Keratinocyte (primary cell): ENCODE measurements at places on chromosomes 1 and 21. TPM values are rescaled to one million over a fixed set of nuclear protein-coding genes. Genes with fewer than 3 reads are reported as not detected.
A peak's percentile ranks its signal among the peaks of the same experiment; 100 is the strongest.

DNA sequence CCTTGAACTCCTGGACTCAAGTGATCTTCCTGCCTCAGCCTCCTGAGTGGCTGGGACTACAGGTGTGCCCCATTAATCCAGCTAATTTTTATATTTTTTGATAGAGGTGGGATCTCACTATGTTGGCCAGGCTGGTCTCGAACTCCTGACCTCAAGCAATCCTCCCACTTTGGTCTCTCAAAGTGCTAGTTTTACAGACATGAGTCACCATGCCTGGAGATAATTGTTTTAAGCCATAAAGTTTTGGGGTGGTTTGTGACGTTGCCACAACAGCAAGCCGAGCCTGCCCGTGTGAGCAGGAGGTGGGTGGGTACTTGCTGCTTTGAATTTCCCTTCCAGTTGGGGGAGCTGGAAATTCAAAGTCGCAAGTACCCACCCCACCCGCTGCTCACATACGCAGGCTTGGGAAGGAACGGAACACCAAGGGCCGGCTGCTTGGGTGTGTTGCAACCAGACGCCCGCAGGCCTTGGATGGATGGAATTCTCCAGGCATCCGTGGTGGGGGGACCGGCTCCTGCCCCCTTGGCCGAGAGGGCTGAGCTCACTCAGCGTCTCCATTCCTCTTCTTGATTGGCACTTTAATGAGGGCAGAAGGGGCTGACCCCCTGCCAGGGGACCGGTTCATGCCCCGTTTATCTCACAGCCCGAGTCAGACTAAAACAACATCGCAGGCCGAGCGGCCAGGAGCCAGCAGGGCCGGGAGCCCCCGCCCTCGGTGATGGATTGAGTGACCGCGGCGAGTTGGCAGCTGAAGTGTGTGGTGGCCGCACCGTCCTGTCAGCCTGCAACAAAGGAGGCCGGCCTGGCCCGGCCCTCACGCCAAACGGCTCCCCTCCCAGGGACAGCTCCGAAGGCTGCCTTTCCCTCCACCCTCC lies 78.1 kb downstream of the DHRS3 start:
- peaks cover 25% of the 10 kb centered on the region for H3K27me3 ChIP-seq
- DNase-seq: no peak
- H3K4me3 ChIP-seq: no peak overlapping the region
- H3K4me1 ChIP-seq: no peaks in the 10 kb centered on the region
- H3K27ac ChIP-seq: no peak overlapping the region

Gene IQGAP3
- 1.5 to 5.7 TPM (median 5.3 TPM) in 3 replicates for polyA plus RNA-seq

- no peaks in the 10 kb centered on the region for H3K27me3 ChIP-seq
- no peak for DNase-seq
- peaks cover 4% of the 10 kb centered on the region for H3K36me3 ChIP-seq
- H3K4me3 ChIP-seq: peak overlapping the region; percentile 31
- H3K4me1 ChIP-seq: peaks cover 35% of the 10 kb centered on the region
These were observed 39.0 kb downstream of the GALNT2 start for GRCh38 chr1:230105754-230106625.

DNA sequence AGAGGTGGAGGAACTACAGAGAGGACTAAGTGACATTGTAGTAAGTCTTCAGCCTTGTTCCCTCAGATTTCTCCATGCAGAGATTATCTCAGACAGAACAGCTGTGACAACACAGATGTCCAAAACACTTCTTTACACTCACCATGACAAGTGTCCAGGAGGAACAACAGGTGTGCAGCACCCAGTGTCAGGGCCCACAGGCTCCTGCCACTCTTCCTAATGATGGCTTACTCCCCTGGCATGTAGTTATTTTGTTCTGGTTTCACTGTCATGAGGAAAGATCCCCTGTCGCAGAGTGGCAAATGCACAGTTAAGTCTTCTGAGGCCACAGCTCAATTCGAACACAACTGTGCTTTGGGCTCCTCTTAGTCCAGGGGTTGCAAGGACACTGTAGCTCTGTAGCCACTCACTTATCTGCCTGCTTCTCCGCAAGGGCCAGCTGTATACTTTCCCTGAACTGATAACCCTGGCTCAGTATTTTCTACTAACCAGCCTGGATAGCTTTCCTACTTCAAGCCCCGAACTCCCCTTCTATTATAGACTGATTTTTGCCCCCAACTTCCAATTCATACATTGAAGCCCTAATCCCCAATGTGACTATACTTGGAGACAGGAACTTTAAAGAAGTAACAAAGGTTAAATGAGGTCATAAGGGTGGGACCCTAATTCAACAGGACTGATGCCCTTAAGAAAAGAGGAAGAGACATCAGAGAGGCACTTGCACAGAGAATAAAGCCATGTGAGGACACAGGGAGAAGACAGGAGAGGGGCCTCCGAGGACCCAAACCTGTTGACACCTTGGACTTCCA lies 11.1 kb downstream of the PDZK1 start:
- DNase-seq: no peak
- H3K27ac ChIP-seq: no peak overlapping the region
- H3K4me3 ChIP-seq: no peak overlapping the region
- H3K36me3 ChIP-seq: no peaks in the 10 kb centered on the region
- peaks cover 5% of the 10 kb centered on the region for H3K4me1 ChIP-seq

GRCh38 chr1:36099681-36100341 lies 11.1 kb downstream of the ADPRS start:
- no peak for DNase-seq
- H3K27me3 ChIP-seq: no peaks in the 10 kb centered on the region
- peaks cover 3% of the 10 kb centered on the region for H3K4me1 ChIP-seq
- no peak overlapping the region for H3K4me3 ChIP-seq

GRCh38 chr1:118717893-118718292 lies 270.2 kb downstream of the TBX15 start:
- no peaks in the 10 kb centered on the region for H3K4me1 ChIP-seq

Gene LRRIQ3
- polyA plus RNA-seq: 0.94 to 1.8 TPM (median 1.1 TPM) in 3 replicates

GRCh38 chr1:209646558-209646957 lies 5.7 kb downstream of the LAMB3 start:
- no peaks in the 10 kb centered on the region for H3K27me3 ChIP-seq
- peaks cover 85% of the 10 kb centered on the region for H3K36me3 ChIP-seq
- DNase-seq: peak; percentile 35
- H3K4me3 ChIP-seq: peak overlapping the region; percentile 0

- no peak overlapping the region for H3K4me3 ChIP-seq
- no peak overlapping the region for H3K27ac ChIP-seq
- H3K36me3 ChIP-seq: peaks cover 3% of the 10 kb centered on the region
- H3K27me3 ChIP-seq: no peaks in the 10 kb centered on the region
These were observed 5.4 kb downstream of the MEX3A start for GRCh38 chr1:156076609-156077429.

Gene DIRAS3
- polyA plus RNA-seq: 0.14 to 0.23 TPM (median 0.20 TPM) in 3 replicates

GRCh38 chr1:93961906-93962305 lies 52.7 kb upstream of the GCLM start:
- H3K27me3 ChIP-seq: no peaks in the 10 kb centered on the region
- no peak overlapping the region for H3K4me3 ChIP-seq
- H3K36me3 ChIP-seq: no peaks in the 10 kb centered on the region
- no peak overlapping the region for H3K27ac ChIP-seq

- H3K36me3 ChIP-seq: no peaks in the 10 kb centered on the region
- no peaks in the 10 kb centered on the region for H3K4me1 ChIP-seq
- DNase-seq: no peak
- no peak overlapping the region for H3K27ac ChIP-seq
These were observed 2.1 kb upstream of the RGS8 start for GRCh38 chr1:182686446-182686845.

DNA sequence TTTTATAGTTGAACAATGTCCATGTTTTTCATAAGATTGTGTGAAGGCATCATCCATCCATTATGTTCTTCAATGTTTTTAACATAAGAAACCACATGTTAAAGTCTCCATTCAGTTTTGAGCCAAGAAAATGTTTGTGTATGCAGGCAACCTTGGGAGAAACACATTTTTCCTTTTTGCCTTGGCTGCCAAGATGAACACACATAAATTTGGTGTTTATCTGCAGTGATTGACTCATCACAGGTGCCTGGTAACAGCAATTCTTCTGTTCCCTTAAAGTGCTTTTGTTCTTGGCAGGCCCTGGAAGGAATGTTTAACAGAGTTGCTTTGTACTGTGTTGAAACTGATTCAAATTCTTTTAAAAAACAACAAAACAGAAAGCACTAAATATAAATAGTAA lies 709.9 kb upstream of the ADGRL4 start:
- H3K4me1 ChIP-seq: no peaks in the 10 kb centered on the region
- H3K36me3 ChIP-seq: no peaks in the 10 kb centered on the region
- H3K27ac ChIP-seq: no peak overlapping the region
- no peak overlapping the region for H3K4me3 ChIP-seq

Gene TBX19
- 0.65 to 1.2 TPM (median 0.93 TPM) in 3 replicates for polyA plus RNA-seq

Gene PCAT6
- 1.6 to 3.5 TPM (median 2.3 TPM) in 3 replicates for polyA plus RNA-seq

Gene SELENBP1
- 3.0 to 3.9 TPM (median 3.1 TPM) in 3 replicates for polyA plus RNA-seq

Gene MATN1
- polyA plus RNA-seq: 0.05 to 0.13 TPM in 2 of 3 replicates, not detected in the other

DNA sequence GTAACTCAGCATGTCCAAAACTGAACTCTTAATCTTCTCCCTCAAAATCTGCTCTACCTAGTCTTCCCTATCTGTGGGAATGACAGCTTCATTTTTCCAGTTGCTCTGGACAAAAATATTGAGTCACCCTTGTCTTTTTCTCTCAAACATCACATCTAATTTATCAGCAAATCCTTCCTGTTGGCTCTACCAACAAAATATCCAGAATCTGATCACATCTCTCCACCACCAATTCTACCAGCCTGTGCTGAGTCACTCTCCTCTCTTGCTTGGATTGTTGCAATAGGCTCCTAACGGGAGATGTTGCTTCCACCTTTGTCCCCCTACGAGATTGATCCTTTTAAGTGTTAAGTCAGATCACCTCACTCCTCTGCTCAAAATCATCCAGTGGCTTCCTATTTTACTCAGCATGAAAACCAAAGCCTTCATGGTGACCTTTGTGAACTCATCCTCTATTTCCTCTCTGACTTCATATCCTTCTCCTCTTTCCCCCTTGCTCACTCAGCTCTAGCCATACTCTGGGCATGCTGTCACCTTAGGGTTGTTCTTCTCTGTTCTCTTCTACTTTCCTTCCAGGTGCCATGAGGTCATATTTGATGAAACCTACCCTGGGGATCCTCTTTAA lies 21.5 kb upstream of the SMYD2 start:
- no peak overlapping the region for H3K4me3 ChIP-seq
- H3K27ac ChIP-seq: no peak overlapping the region
- no peak for DNase-seq

GRCh38 chr1:160101037-160101716 lies 2.8 kb upstream of the IGSF8 start:
- H3K4me1 ChIP-seq: peaks cover 24% of the 10 kb centered on the region
- H3K36me3 ChIP-seq: no peaks in the 10 kb centered on the region
- H3K27me3 ChIP-seq: no peaks in the 10 kb centered on the region
- no peak overlapping the region for H3K4me3 ChIP-seq
- peak overlapping the region; percentile 0 for H3K27ac ChIP-seq
- peak; percentile 36 for DNase-seq

Gene COL11A1
- polyA plus RNA-seq: 0.06 to 0.37 TPM (median 0.06 TPM) in 3 replicates

GRCh38 chr1:41572224-41572623 lies 87.7 kb upstream of the EDN2 start:
- H3K36me3 ChIP-seq: no peaks in the 10 kb centered on the region
- no peak overlapping the region for H3K27ac ChIP-seq
- H3K27me3 ChIP-seq: peaks cover 6% of the 10 kb centered on the region
- no peaks in the 10 kb centered on the region for H3K4me1 ChIP-seq

DNA sequence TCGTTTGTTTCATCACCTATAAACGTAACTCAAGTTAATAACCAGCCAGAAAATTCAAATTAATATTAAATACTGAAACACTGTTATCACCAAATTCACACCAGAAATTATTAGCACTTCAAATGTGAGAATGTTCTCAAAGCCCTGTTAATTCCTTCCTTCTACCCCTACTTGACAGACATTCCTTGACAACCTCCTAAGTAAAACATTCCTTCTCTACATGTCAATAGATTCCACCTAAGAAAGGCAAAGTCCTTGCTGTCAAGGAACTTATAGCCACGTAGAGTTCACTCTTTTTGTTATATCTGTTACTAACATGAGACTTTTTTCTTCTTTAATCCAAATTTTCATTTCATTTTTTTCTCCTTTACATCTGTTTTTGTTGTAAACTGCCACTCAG lies 441.5 kb downstream of the SMYD3 start:
- H3K4me1 ChIP-seq: peaks cover 7% of the 10 kb centered on the region
- H3K27ac ChIP-seq: no peak overlapping the region
- no peaks in the 10 kb centered on the region for H3K27me3 ChIP-seq
- H3K36me3 ChIP-seq: no peaks in the 10 kb centered on the region
- DNase-seq: no peak

Gene ITGB2
- polyA plus RNA-seq: 0.55 to 0.86 TPM (median 0.72 TPM) in 3 replicates

- no peak overlapping the region for H3K27ac ChIP-seq
- no peak overlapping the region for H3K4me3 ChIP-seq
- no peaks in the 10 kb centered on the region for H3K27me3 ChIP-seq
- no peaks in the 10 kb centered on the region for H3K4me1 ChIP-seq
- DNase-seq: no peak
These were observed 136.8 kb upstream of the USP25 start for GRCh38 chr21:15592957-15593356.

Gene ORC1
- polyA plus RNA-seq: 1.1 to 6.5 TPM (median 5.8 TPM) in 3 replicates

- H3K27ac ChIP-seq: no peak overlapping the region
- DNase-seq: no peak
- no peaks in the 10 kb centered on the region for H3K27me3 ChIP-seq
- no peaks in the 10 kb centered on the region for H3K4me1 ChIP-seq
- H3K4me3 ChIP-seq: no peak overlapping the region
- no peaks in the 10 kb centered on the region for H3K36me3 ChIP-seq
These were observed 38.4 kb downstream of the TEX35 start for GRCh38 chr1:178551307-178551706.

DNA sequence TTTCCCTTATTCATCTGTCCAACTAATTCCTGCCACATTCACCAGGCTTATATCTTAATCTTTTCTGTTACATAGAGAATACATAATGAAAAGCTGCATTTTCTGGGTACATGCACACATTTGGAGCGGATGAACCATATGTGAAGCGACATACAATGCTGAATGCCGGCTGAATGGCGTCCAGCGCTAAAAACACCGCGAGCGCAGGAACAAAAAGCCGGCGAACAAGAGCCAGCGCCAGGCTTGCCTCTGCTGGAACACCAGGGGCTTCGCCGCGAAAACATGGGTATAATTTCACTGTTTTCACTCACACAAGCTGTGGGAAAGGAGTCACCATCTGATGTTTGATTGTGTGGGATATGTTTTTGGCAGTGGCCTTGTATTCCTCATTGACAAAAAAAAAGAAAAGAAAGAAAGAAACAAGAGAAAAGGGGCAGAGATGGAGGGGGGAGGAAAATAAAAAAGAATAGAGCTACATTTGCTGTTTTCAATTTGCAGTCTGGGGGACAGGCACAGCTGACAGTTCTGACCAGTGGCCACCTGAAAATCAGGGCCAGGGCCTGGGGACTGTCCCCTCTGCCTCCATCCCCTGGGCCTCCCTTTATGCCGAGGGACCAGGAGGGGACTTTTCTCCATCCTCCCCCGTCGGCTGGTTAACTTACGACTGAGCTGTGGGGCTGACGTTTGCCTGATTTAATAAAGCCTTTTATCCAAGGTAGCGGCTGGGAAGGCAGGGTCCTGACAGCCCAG lies 70.2 kb upstream of the OLIG2 start:
- no peaks in the 10 kb centered on the region for H3K4me1 ChIP-seq
- peaks cover 46% of the 10 kb centered on the region for H3K27me3 ChIP-seq
- H3K4me3 ChIP-seq: no peak overlapping the region
- no peak for DNase-seq
- H3K27ac ChIP-seq: no peak overlapping the region

- H3K27me3 ChIP-seq: no peaks in the 10 kb centered on the region
- H3K4me3 ChIP-seq: no peak overlapping the region
- peak overlapping the region; percentile 71 for H3K27ac ChIP-seq
These were observed 4.2 kb upstream of the CCT8 start for GRCh38 chr21:29077651-29078090.

GRCh38 chr1:221240690-221241089 lies 361.4 kb downstream of the HLX start:
- H3K4me1 ChIP-seq: no peaks in the 10 kb centered on the region
- no peak overlapping the region for H3K4me3 ChIP-seq
- no peak overlapping the region for H3K27ac ChIP-seq
- no peaks in the 10 kb centered on the region for H3K36me3 ChIP-seq
- DNase-seq: no peak
- no peaks in the 10 kb centered on the region for H3K27me3 ChIP-seq

Gene SPRR2A
- 4.7 to 21.5 TPM (median 5.5 TPM) in 3 replicates for polyA plus RNA-seq
